Breast epithelium (tissue), 4 donors: ENCODE measurements at places on chromosomes 16 and 17. TPM values are rescaled to one million over a fixed set of nuclear protein-coding genes. Genes with fewer than 3 reads are reported as not detected.

The CRAMP1 gene
- 13.8 TPM for total RNA-seq

The ASPHD1 gene
- 1.3 TPM for total RNA-seq

The MAF gene
- total RNA-seq, result 66.6 TPM

The TBCD gene
- 65.9 TPM for total RNA-seq

The TEKT5 gene
- not detected for total RNA-seq

The NKD1 gene
- total RNA-seq, result 5.0 TPM

The NHLRC4 gene
- total RNA-seq, result 1.9 TPM

GRCh38 chr16:14104066-14104465 lies 32.9 kb downstream of the MRTFB start:
- DNase-seq, result no peak

DNA sequence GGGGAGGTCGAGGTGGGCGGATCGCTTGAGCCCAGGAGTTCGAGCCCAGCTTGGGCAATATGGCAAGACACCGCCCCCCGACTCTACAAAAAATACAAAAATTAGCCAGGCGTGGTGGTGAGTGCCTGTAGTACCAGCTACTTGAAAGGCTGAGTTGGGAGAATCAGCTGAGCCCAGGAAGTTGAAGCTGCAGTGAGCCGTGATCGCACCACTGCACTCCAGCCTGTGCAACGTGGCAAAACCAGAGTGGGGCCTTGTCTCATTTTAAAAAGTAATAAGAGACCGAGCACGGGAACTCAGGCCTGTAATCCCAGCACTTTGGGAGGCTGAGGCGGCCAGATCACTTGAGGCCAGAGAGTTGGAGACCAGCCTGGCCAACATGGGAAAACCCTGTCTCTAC lies 24.4 kb upstream of the ABCC1 start:
- no peak for DNase-seq

GRCh38 chr17:58757162-58757613 lies 1.5 kb downstream of the PPM1E start:
- DNase-seq, result no peak

GRCh38 chr16:85369741-85370528 lies 243.2 kb upstream of the GSE1 start:
- no peak for DNase-seq

DNA sequence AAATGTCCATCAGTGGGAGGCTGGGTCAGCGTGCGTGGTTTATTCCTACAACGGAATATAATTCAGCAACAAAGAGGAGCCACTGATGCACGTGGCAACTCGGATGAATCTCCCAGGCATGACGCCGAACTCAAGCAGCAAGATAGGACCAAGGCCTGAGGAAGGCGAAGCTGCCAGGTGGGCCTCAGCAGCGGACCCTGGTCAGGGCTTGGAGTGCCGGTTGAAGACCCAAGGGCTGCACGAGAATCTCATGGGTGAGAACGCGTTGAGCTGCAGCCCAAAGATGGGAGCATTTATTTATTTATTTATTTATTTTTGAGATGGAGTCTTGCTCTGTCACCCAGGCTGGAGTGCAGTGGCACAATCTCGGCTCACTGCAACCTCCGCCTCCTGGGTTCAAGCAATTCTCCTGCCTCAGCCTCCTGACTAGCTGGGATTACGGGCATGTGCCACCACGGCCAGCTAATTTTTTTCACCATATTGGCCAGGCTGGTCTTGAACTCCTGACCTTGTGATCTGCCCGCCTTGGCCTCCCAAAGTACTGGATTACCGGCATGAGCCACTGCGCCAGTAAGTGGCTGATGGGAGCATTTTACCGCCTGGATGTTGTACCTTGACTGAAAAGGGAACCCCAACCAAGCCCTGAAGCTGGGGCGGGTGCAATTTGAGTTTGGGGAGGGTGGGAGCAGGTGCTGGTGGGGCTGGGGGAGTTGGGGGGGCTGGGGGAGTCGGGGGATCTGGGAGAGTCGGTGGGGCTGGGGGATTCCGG lies 18.1 kb upstream of the BAHCC1 start:
- no peak for DNase-seq

GRCh38 chr16:75028544-75029135 lies 29.8 kb downstream of the ZNRF1 start:
- DNase-seq, result no peak

- DNase-seq, result no peak
These were observed 184.3 kb upstream of the CACNG3 start for GRCh38 chr16:24071666-24072360.

DNA sequence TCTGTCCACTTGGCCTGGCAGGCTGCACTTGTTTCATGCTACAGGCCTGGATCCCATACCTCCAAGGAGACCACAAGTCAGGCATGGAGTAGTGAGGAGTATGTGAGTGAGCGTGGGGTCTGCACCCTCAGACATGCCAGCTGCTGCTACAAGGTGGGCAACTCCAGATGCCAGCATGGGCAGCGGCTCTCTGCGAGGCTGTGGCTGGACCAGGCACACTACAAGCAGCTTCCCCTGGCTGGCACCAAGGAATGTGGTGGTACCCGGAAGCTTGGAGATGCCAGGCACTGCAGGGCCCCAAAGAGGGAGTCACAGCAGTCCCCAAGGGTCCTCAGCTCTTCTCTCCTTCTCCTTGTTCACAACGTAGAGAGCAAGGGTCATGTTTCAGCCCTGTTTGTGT lies 16.1 kb upstream of the DNAH9 start:
- DNase-seq, result no peak

GRCh38 chr16:30429418-30429677 lies 482 bp downstream of the DCTPP1 start:
- DNase-seq, result no peak

DNA sequence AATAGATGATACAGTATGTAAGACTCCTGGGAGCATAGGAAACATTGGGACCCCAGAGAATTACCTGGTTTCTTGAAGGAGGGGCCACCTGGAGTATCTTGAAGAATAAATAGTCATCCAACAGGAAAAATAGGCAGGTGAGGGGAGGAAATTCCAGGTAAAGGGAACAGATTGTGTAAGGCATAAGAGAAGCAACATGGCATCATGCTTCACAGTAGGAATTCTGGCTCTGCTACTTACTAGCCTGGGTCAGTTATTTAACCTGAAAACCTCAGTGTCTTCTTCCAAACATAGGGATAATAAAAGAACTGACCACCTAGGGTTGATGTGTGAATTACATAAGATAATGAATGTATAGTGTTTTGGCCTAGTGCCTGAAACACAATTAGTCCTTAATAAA lies 122.1 kb downstream of the CA10 start:
- no peak for DNase-seq

- no peak for DNase-seq
These were observed 22.0 kb upstream of the NSMCE1 start for GRCh38 chr16:27290562-27290961.

DNA sequence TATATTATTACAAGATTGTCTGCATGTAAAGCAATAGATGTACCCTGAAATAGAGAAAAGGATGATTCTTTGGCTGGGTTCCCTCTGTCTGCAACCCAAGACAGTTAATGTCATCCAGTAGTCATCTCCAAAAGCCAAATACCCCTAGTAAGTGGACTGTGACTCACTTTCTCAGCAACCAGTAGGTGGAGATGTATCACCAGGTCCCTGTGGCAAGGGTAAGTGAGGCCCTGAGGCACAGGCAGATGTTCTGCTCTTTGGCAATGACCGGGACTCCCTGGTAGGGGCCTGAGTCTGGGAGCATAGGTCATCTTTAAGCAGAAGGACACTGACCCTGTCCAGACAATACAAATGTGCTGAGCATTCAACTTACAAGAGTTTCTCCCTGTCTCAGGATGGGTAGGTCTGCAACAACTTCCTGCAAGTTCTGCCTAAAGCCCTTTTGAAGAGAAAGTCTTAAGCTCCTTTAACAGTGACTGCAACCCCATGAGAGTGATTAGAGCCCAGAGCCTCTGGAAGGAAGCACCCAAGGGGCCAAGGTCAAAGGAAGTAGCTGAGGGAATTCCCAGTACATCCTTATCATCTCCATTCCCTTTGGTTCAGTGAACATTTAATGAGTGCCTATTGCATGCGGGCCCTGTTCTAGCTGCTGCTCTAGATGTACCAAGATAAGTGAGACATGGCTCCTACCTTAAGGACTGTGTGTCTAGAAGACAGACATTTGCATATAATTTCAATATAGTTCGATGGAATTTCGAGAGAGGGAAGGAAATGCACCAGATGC lies 31.9 kb downstream of the PMP22 start:
- no peak for DNase-seq

GRCh38 chr17:37671028-37671823 lies 28.0 kb upstream of the DDX52 start:
- no peak for DNase-seq

GRCh38 chr17:55931446-55931845 lies 180.6 kb downstream of the PCTP start:
- no peak for DNase-seq

DNA sequence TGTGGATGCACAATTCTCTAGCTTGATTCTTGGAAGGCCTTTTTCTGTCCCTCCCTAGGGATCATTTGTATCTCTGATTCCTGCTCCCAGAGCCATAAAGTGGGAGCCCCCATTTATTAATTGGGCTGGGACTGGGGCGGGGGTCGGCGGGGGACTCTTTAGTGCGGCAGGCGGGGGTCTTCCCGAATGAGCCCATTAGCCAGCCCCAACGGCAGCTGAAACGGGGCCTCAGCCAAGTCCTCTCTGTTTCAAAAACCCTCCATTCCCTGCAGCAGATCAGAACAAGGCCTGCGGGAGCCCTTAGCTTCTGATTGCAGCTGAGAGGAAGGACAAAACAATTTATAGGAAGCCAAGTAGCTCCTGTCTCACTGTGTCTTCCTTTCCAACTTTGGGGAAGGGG lies 67.1 kb downstream of the NEUROD2 start:
- no peak for DNase-seq

- no peak for DNase-seq
These were observed 90.7 kb downstream of the PITPNC1 start for GRCh38 chr17:67467500-67468455.
